Thymus (tissue), 14 donors: ENCODE measurements at places on chromosomes 7 and 10. TPM values are rescaled to one million over a fixed set of nuclear protein-coding genes. Genes with fewer than 3 reads are reported as not detected.

DNA sequence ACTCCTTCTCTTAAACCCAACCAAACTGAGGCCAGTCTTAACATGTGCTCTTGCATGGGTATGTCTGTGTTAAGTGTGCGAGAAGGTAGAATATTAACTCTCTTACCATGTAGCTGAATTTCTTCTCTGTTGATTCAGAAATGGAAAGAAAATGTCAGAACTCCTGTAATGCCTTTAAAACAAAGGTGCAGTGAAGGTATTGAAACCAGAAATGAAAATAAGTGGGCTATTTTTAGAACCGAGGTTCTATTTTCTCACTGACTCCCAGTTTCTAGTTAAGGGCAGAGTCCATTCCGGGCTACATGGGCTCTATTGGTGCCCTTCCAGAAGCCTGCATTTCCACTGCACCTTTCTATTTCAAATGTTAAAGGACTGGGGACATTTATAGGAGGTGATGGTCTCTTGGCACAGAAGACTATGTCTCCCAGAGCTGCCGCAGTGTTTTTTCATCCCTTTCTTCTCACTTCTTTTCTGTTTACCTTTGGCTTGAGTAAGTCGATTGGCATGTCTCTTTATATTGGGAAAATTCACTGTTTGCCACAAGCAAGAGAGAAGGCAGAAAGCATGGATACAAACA is 174.9 kb downstream of the LRMDA start:
- H3K4me1 ChIP-seq: no peaks in the 10 kb centered on the region
- no peak for DNase-seq
- H3K27ac ChIP-seq: no peak overlapping the region
- no peaks in the 10 kb centered on the region for H3K36me3 ChIP-seq

DNA sequence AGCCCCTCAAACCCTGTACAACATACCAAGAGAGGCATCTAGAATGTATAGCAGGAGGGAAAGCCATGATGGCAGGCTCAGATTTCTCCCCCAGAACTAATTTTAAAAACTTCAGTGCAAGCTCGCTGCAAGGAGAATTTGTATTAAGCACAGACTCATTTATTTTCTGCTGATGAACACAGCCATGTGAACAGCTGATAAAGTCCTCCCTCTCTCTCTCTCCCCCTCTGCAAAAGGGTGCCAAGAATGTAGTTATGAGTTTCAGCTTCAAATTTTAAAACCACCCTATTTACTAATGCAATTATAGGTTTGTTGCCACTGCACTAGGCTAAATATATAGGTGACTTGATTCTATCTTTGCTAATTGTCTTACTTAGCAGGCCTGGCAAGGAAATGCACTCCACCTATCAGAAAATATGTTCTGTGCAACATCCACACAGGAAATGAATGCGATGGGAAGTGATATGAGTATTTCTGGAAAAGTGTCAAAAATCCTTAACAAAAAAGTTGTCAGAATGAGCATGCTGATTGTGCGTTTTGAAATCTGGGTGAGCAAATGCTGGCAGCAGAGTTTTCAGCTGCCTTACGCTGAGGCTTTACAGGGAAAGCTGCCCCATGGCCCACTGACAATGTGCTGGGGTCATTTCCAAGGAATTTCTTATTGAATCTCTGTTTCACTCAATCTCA is 43.4 kb upstream of the GHITM start:
- no peak overlapping the region for H3K27ac ChIP-seq
- no peaks in the 10 kb centered on the region for H3K36me3 ChIP-seq
- no peak overlapping the region for H3K4me3 ChIP-seq
- no peak for DNase-seq

Gene CYP3A5
- polyA plus RNA-seq: 20.8 TPM

Gene ZNF33B
- 16.4 TPM for polyA plus RNA-seq

DNA sequence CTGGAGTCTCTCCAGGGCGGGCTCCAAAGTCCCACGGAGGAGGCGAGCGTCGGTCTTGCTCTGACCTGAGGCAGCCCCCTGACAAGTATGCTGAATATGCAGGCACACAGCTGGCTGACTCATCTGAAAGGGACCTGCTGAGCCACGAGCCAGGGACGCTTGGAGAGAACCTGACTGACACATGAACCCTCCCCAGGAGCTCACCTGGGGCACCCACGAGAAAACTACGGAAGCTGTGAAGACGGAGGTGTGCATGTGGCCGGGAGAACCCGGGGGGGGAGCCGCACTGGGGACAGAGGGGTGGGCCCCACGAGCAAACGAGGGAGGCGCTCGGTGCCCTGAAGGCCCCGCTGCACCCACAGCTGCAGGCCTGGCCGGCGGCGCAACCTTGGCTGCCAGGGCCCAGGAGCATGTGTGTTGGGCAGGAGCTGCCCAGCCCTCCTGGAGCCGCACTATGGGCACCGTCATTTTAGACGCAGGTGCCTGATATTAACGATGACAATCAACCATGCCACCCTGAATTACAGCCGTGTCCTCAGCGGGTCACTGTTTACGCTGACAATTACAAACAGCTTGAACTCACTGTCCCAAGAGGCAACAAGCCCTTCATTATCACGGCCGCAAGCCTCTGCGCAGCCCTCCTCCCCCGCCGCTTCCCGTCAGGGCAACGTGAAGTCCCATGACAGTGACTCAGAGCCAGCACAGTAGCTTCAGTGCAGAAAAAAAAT is 64.7 kb downstream of the DIP2C start:
- H3K36me3 ChIP-seq: no peaks in the 10 kb centered on the region
- peaks cover 7% of the 10 kb centered on the region for H3K4me1 ChIP-seq
- H3K27me3 ChIP-seq: peaks cover 32% of the 10 kb centered on the region
- H3K4me3 ChIP-seq: no peak overlapping the region
- DNase-seq: no peak

DNA sequence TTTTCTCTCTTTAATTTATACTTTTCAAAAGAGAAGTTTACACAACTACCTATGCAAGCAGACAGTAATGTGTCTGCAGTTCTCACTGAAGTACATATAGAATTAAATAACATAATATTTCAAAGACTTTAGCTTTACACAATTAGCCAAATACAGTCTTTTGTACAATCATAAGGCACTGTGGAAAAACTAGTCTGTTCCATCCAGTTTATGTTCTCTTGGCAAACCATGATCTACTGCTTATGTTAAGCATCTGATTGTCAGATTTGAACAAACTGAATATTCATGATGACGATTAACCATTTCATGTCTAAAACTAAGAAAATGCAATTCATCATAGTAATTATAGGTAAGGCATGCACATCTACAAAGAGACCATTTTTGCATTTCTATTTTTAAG is 842 bp downstream of the SEMA3A start:
- no peak for DNase-seq
- H3K4me3 ChIP-seq: no peak overlapping the region
- no peaks in the 10 kb centered on the region for H3K4me1 ChIP-seq
- H3K27ac ChIP-seq: no peak overlapping the region
- H3K27me3 ChIP-seq: no peaks in the 10 kb centered on the region

DNA sequence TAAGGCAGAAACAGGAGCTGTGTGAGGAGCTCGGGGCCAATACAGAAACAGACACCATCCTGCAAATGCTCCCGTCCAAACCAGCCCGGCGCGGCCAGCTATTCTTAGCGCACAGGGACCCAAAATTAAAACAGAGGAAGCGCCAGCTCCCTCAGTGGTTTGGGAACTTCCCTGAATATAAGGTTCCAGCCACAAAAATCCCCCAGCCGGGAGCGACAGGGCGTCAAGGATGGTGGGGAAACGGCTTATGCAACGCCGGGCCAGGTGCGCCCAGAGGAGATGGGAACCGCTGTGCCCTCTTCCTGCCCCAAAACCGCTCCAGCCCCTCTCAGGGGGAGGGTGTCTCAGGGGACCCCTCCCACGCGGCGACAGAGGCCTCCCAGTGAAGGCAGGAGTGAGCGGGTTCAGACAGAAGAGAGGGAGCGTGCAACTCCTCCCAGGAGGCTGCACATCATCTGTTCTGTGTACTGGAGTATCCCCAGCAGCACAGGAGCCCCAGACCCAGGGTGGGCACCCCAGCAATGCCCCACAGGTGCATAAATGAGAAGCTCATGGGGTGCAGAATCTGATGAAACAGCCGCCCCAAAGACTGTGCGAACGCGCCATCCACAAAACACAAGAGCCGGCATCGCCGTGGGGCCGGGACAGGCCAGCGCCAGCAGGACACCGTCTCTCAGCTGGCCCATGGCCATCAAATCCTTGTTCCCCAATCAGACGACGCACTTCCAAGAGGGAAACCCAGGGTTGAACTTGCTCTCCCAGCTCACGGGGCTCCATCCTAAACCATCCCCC is 73.9 kb upstream of the PDGFA start:
- DNase-seq: no peak
- no peak overlapping the region for H3K4me3 ChIP-seq
- no peak overlapping the region for H3K27ac ChIP-seq

GRCh38 chr10:35480142-35480541 is 125.0 kb upstream of the GJD4 start:
- H3K4me3 ChIP-seq: no peak overlapping the region
- no peaks in the 10 kb centered on the region for H3K4me1 ChIP-seq
- H3K36me3 ChIP-seq: no peaks in the 10 kb centered on the region
- H3K27ac ChIP-seq: no peak overlapping the region
- DNase-seq: no peak

DNA sequence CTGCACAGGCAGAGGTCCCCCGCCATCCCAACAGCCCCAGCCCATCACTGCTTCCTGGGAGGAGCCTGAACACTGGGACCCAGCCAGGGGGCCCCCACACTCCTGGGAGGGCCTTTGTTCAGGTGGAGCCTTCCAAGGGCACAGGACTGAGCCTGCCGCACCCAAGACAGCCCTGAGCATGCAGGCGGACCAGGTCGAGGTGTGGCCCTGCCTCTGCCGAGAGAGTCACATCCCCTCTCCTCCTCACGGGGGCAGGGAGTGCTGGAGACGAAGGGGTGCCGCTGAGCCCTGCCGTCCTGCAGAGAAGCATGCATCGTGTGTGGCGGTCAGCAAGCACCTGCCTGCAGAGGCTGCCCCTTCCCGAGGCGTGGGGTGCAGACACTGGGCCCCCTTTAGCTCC is 7.3 kb upstream of the MAFK start:
- H3K36me3 ChIP-seq: no peaks in the 10 kb centered on the region
- H3K4me3 ChIP-seq: no peak overlapping the region
- peak overlapping the region; percentile 17 for H3K27ac ChIP-seq
- H3K4me1 ChIP-seq: peaks cover 36% of the 10 kb centered on the region

DNA sequence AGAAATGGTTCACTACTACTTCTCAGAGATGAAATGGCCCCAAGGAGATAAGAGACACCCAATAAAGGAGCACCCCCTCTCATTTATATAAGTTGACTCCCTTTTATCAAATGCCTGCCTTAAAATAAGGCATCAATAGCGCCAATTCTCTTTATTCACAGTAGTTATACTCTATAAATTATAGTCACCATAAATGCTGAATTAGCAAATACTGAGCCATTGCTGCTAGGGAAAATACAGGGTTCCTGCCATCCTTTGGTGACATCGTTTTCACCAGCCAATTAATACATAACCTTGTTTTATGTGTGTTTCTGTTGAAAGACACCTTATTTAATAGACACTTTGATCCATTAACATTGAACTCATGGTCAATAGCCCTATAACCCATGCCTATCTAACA is 28.6 kb downstream of the DCLRE1C start:
- no peaks in the 10 kb centered on the region for H3K27me3 ChIP-seq
- no peak overlapping the region for H3K4me3 ChIP-seq
- H3K36me3 ChIP-seq: peaks cover 88% of the 10 kb centered on the region
- no peaks in the 10 kb centered on the region for H3K4me1 ChIP-seq
- no peak overlapping the region for H3K27ac ChIP-seq

Gene DENND11
- polyA plus RNA-seq: 9.2 TPM

Gene FZD8
- 2.1 TPM for polyA plus RNA-seq

- H3K36me3 ChIP-seq: peaks cover 19% of the 10 kb centered on the region
- H3K4me3 ChIP-seq: peak within 1 kb of the TSS; percentile 92
- DNase-seq: no peak
- peak within 1 kb of the TSS; percentile 98 for H3K27ac ChIP-seq
- no peaks in the 10 kb centered on the region for H3K27me3 ChIP-seq
These were observed at the start of gene WDR37 for GRCh38 chr10:1056326-1057105. TSS of gene WDR37 (plus strand) at chr10:1056385. CDS start at chr10:1072156, 15,771 bp downstream.

DNA sequence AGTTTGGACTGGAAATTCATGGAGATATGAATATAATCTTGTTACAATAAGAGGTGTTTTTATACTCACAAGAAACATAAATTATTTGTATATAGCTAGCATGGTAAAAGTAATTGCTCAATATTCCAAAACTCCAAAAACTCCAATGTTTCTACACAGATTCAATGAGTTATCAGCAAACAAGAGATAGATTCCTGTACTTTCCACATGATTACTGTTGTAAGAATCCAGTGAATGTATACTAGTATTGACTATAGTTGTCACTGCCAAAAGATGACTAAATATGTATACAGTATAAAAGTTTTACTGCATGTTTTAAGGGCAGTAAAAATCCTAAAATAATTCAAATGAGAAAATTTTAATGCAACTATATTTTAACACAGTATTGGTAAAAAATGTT is 10.7 kb downstream of the ATOH7 start:
- H3K4me1 ChIP-seq: no peaks in the 10 kb centered on the region
- no peak for DNase-seq
- H3K27ac ChIP-seq: no peak overlapping the region
- no peaks in the 10 kb centered on the region for H3K27me3 ChIP-seq

DNA sequence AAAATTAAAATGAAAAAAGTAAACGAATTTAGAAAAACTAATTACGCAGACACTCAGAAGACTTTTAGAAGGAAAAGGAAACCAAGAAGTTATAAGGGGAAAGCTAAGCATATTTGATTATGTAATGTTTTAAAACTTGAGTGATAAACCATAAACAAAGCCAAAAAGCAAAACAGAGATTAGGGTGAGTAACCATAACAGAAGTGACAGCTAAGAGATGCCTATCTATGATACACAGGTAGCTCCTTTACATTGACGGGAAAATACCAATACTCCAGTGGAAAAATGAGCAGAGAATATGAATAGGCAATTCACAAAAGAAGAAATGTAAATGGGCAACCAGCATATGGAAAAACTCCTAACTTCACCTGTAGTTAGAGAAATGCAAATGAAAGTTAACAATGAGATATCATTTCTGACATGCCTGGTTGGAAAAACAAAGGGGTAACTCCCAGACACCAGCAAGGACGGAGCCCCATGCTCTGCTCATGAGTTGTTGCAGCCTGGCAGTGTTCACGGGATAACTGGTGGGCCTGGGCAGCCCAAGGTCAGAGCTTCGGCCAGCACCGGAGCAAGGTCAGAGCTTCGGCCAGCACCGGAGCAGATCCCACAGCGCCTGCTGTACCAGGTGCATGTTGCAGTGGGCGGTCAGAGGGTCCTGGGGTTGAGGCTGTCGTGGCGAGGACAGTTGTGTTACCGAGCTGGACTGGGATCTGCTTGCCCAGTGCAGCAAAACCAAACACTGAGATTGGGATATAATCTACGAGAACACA is 58.9 kb downstream of the ALOX5 start:
- no peak overlapping the region for H3K4me3 ChIP-seq
- no peaks in the 10 kb centered on the region for H3K27me3 ChIP-seq
- H3K4me1 ChIP-seq: peaks cover 15% of the 10 kb centered on the region
- H3K27ac ChIP-seq: no peak overlapping the region

- H3K36me3 ChIP-seq: no peaks in the 10 kb centered on the region
These were observed 53.2 kb upstream of the SMNDC1 start for GRCh38 chr10:110357871-110358270.

Gene VSTM4
- 2.3 TPM for polyA plus RNA-seq
